Stimulated activated CD4-positive, alpha-beta T cell treated with anti-CD3 and anti-CD28 coated beads, Interleukin-1b, Interleukin-23, amount 100 ng/mL, for 24 hours (primary cell): ENCODE measurements at places on chromosomes 7 and 10.

DNA sequence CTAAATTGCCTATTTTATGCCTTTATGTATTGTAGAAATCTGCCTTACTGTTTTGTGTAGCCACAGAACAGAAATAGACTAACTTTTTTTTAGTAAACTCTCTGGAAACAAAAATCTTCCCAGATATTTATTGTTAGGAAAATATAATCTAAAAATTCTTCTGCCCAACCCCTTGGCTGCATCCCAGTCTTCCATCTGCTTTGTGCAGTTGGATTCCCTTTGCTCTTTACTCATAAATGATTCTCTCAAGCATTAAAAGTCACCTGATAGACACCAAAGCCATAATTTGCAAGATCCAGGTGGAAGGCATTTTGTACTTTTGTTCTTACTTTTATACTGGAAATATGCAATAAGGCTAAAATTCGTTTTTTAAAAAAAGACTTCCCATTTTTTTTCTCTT is 6.1 kb upstream of the CAV2 start:
- DNase-seq = no peak

DNA sequence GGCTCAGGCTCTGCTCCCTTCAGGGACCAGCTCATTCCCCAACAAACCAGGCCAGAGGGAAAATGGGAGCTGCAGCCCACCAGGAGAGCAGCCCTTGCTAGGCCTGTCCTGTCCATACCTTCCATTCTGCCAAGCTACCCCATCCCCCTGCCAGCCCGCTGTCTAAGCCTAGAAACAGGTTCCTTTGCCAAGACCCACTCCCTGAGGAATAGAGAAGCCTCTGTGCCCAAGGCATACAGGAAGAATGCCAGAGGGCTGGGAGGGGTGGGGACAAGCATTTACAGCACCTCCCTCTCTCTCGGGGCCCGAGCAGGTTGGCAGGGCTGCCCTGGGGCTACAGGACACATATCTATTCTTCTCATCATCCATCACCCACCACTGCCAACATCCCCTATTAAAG is 178.3 kb downstream of the GRID1 start:
- DNase-seq = no peak

- no peak for DNase-seq
Observed at GRCh38 chr10:119667562-119668328, 16.6 kb downstream of the BAG3 start.

DNA sequence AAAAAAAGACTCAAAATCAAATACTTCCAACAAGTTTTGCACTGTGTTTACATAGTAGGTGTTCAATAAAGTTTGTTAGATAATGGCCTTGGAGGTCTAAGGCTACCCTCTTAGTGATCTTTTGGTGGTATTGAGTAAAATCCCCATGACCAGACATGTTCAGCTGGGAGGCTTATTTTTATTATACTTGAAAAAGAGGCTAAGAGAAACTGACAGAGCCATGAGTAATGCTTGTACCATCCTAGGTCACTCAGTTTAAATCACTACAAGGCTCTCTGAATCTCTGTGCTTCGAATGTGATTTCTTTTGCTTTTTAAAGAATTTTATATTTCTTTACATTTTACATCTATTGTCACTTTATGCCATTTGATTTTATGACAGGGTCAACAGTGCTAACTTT is 90.5 kb downstream of the TWIST1 start:
- no peak for DNase-seq

- DNase-seq = no peak
Observed at GRCh38 chr7:51980812-51981211, 664.2 kb upstream of the COBL start.

DNA sequence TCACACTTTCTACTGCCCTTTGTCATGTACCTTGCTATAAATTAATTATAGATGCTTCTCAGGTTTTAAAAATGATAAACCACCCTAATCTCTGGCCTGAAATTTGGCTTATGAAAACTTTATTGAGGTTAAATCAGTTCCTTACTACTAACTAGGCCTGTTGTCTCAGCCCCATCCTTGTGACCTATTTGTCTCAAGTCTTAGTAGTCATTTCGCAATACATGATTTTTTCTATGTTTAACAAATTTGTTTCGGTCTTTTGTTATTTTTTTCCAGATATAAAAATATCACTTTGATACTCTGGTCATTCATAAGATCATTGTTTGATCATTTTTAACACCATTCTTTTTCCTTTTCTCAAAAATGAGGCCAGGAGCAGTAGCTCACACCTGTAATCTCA is 411.6 kb downstream of the GFRA1 start:
- no peak for DNase-seq

DNA sequence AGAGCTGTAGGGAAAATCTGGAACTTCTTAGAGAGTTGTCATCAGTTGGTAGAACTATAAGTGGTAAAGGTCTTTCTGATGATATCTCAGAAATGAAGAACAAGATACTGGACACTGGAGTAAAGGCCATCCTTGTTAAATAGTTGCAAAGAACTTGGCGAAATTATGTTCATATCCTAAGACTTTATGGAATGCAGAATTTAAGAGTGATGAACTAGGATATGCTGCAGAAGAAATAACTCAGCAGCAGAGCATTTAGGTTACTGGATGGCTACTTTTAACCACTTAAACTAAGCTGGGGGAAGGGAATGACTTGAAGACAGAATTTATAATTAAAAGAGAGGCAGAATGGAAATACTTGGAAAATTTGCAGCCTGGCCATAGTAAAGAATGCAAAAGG is 23.7 kb downstream of the PTEN start:
- DNase-seq = no peak

DNA sequence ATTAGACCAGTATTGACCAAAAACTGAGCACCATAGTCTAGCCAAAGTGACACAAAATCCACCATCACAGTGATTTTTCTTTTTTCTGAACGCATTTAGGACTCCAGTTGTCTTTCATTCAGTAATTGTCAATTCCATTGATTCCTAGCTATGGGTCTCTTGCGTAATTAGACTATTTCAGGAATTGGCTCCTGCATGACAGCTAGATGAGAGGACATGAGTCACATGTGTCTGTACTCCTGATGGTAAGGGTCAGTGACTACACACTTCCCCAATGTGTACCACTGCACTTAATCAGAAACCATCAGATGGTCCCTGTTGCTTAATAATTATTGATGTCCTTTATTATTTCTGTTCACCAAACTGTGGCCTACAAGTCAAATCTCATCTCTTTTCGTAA is 469.5 kb downstream of the POM121L12 start:
- no peak for DNase-seq

DNA sequence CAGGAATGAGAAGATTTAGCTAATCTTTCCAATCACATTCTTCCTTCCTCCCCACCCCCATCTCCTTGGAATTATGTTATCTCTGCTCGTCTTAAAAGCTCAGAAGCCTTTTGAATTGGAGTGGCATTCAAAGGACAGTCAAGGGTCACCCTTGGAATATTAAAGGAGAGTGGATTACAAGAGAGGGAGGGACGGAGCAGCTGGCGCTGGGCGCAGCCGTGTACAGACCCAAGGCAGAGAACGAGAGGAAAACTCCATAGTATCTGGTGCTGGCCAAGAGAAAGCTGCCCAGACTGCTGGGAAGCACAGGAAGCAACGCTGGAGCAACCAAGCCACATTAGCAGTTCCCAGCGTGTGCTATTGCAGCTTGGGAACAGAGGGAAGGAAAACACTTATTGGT is 95.7 kb downstream of the POU6F2 start:
- DNase-seq = no peak

- DNase-seq = no peak
Observed at GRCh38 chr10:104342941-104343411, 4.7 kb upstream of the ITPRIP start.

- no peak for DNase-seq
Observed at GRCh38 chr7:39531818-39532217, 34.4 kb upstream of the YAE1 start.

GRCh38 chr7:42389697-42390096 is 152.7 kb upstream of the GLI3 start:
- no peak for DNase-seq

- DNase-seq = no peak
Observed at GRCh38 chr7:37245590-37245989, 203.1 kb downstream of the ELMO1 start.
